ENCODE measurements at places on chromosomes 7 and 10.

DNA sequence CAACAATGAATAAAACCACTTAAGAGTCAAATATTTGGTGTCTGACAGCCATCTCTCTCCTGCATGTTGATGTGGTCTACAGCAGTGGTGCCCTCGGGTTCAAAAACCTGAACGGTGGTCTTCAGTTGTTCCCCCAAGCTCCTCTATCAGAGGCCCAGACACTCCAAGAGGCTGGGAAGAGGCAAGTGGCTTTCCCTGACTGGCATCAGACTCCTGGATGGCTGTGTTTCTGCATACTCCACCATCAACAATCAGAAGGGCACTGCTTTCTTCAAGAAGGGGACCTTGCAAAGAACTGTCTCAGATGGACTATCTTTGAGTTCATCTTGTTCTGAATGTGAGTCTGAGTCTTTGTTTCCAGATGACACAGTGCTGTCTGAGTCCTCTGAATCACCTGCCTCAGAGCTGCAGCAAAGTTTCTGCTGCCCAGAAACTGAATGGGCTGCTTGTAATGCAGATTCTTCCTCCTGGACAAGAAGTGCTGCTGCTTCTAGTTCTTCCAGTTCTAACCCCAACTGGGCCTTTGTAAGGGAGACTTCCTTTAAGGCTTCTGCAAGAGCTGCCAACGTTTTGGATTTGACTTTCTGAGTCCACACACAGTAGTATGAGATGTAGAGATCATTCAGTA, 5.9 kb upstream of the SGMS1 start:
- no peak for DNase-seq

DNA sequence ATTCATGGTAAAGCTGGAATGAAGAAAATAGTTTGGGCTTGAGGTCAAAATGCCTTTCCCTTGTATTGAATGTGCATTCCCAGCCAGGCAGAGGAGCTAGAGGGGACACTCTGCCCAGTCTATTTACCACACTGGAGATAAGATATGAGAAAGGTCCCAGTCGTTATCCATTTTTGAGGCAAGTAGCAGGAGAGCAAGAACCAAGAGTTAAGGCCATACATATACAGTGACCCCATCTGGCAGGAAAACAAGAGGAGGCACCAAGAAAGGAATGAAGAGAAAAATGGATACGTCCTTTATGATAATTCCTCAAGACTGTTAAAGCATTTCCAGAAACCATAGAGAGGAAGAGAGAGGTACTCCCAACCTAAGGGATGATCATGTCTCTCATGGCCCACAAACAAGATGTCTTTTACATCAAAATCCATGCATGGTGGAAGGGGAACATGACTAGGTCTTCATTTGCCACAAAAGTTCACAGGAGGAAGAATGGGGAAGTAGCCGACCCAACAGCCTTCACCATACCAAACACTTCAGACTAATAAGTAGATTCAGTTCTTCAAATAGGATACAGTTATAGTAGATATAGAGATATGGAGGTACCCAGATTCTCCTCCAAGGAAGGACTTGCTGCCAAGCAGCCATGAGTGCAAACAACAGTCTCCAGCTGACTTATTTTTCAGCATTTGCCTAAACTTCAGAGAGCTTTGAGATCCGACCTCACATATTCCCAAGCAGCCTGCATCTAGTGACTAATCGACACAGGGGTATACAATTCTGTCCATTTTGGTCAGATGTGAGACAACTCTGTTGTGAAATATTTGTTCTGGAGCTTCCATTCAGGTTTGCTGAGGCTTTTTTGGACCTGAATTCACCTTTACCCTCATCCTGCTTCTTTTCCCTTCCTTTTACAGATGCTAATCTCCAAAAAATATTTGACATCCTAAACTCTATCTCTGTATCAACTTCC, 61.1 kb upstream of the CCDC71L start:
- DNase-seq, result no peak

DNA sequence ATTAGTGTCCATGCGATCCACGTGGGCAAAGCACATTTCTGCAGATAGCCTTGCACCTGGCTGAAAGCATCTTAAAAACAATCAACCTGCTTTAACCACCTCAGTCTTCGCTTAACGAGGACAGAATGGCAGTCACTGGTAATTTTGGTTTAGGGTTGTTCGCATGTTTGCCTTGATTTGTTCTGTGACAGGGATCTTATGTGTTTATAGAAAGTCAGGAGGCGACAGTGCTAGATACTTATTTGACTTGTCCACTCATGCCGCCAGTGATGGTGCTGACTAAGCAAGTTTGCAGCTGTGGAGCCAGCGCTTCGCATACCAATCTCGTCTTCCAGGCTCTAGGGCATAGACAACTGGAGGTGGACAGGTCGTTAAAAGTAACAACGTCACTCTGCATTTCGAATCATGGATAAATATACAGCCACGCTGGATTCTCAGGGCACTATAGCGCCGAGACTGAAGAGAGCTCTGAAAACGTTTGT, 1.2 kb upstream of the TMEM243 start:
- no peak for DNase-seq

- DNase-seq, result peak; percentile 74
Measured at GRCh38 chr10:126041804-126042231, 145.5 kb downstream of the FANK1 start.

DNA sequence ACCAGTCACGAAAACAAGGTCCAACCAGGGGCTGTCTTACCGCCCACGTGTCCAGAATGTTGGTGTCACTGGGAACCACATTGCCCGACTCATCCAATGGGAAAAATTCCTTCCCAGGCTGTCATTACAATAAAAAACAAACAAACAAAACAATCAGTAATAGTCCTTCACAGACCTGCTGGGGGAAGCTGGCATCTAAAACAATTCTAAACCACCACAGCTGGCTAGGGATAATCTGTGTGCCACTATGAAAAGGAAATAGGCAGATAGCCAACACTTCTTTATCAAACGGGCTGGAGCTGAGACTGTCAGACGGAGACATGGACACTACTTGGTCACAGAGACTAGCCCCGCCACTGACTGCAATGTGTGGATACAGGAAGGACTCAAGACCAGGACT, 9.2 kb downstream of the AKR1B1 start:
- no peak for DNase-seq

GRCh38 chr7:47333959-47334358, 248.0 kb downstream of the TNS3 start:
- DNase-seq, result no peak

GRCh38 chr7:68425377-68425776, 1172.9 kb upstream of the AUTS2 start:
- no peak for DNase-seq

DNA sequence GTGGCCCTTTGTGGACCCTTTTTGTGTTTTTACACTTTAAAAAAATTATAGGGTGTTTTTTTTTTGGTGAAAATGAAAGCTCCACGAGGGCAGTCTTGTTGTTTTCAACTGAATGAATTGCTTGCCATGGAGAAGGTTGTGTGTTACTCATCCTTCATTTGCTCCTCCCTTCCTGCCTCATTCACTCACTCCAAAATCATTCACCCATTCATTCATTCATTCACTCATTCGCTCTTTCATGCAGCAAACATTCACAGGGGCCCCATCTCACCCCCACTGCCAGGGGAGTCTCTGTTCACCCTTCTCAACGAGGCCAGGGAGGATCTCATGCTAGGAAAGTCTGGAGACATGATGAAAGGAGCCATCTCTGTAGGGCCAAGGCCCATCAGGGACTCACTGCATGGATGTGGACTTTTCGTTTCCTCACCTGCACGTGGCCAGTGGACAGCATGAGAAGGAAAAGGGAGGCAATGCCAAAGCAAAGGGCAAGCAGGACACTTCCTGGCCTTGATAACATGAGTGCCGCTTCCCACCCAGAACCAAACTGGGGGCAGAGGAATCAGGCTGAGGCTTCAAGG, 62.8 kb upstream of the COL13A1 start:
- DNase-seq, result no peak
